ENCODE measurements at places on chromosomes 2 and 18.
A peak's percentile ranks its signal among the peaks of the same experiment; 100 is the strongest.

- no peak for DNase-seq
Measured at GRCh38 chr2:55114082-55114481, 63.8 kb upstream of the RTN4 start.

DNA sequence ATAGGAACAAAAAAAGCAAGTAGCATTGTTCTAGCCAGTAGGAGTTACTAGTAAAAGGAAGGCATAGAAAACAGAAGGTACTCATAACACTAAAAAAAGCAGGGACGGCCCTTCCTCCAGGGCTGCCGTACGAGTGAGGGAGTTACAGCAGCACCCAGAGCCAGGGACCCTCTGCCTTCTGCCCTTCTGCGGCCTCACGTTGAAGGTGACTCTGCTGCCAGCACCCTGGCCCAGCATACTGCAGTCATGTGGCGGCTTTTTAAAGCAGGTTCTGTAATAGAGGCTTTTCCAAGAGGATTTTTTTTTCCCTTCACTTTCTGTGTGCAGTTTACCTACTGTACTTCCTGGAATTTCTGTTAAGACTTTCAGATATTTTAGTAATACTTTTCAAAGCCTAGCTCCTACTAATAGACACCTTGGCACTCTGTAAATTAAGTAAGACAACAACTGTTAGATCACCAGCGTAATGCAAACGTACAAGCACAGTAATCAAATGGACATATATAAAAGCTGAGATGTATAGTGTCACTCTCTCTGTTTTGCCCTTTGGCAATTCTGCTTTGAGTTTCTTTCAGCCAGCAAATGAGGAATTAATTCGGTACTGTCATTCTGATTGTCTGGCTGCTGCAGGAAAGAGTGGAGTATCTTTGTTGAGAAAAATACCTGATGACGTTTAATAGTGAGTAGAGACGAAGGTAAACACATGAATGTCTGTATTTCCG lies 161.5 kb downstream of the PTGR3 start:
- no peak for DNase-seq

DNA sequence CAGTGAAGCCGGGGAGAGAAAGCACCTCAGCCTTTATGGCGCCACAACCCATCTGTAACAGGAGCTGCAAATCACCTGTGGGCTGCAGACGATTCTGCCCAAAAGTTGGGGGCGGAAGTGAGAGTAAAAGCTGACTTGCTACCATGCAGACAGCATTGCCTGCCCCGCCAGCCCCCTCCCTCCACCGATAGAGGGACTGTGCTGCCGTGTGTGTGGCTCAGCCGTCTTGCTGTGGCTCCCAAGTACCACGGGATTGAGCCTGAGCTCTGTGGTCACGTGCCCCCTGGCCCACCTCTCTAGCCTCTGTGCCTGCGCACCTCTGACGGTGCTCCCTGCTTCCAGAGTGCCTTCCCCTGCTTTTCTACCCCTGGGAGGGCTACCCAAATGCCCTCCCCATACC lies 79.6 kb downstream of the GLI2 start:
- DNase-seq: no peak

- DNase-seq: no peak
Measured at GRCh38 chr18:47522359-47522758, 270.9 kb upstream of the SKOR2 start.

DNA sequence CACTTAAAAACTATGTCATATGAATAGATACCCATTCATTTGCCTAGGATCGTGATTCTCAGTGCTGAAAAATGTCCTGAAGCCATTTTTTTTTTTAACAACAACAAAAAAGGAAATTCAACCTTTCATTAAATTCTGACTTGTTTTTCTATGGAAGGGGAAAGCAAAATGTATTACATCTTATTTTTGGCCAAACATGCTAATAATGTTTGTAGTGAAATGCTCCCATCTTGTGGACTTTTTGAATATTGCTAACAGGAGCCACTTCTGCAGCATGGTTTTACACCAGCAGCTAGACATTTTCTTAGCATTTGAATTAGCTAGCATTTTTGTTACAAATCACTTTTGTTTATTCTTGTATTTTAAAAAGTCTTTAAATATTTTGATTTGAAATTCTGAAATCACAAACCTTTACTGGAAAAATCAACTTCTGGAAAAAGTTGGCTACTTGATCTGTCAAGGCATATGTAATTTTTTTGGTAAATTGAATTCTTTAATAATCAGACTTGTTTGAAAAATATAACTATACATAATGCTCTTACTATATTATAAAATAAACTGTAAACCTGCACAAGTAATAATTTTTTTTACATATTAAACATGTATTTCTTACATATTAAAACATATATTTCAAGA lies 75.8 kb downstream of the KIDINS220 start:
- DNase-seq: peak; percentile 30

GRCh38 chr2:241943961-241944575 lies 74.5 kb downstream of the RTP5 start:
- no peak for DNase-seq

DNA sequence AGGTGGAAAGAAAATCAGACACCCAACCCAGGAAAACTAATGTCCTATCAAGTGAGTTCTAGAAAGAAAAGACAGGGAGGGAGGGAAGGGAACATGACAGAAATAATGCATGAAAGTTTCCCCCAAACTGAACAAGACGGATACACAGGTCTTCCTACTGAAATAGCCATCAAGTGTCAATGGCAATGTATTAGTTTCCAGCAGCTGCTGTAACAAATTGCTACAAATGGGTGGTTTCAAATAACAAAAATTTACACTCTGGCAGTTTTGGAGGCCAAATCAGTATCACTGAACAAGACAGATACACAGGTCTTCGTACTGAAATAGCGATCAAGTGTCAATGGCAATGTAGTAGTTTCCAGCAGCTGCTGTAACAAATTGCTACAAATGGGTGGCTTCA lies 70.6 kb downstream of the LDAH start:
- no peak for DNase-seq

GRCh38 chr2:241797441-241798080 lies 11.4 kb upstream of the NEU4 start:
- DNase-seq: no peak

GRCh38 chr2:97738179-97739019 lies 25.0 kb downstream of the ZAP70 start:
- DNase-seq: no peak

DNA sequence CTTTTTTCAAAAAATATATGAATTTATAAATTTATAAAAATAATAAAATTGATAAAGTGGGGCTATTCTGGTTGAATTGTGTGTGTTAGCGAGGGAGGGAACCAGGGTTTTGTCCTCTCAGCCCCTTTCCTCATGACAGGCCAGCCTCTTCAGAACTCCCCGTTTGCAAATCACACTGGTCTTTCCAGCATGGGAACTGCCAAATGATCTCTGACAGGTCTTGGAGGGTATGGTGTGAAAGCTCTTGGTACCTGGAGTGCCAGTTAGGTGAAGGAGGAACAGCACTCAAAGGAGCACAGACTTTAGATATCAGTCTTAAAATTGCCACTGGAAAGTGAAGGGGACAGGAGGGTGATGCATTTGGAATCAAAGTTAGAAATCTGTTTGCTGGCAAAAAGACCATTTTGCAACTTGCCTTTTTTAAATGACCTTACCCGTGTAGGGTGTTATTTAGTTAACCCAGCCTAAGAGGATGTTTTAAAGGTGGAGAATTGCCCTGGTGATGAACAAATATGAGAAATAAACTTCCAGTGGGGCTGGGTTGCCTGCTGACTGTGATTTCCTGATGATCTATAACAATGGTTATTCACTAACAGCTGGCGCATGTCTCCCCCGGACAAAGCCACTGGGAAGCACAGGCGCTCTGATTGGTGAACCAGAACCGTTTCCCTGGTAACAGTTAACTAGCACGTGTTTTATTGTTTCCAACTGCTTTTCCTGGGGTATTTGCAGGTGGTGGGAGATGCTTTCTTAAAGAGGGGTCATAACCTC lies 85.3 kb upstream of the EFEMP1 start:
- DNase-seq: peak; percentile 91

GRCh38 chr18:8928847-8929780 lies 173.4 kb upstream of the NDUFV2 start:
- no peak for DNase-seq

GRCh38 chr2:236717729-236718128 lies 148.1 kb downstream of the ACKR3 start:
- DNase-seq: no peak

- no peak for DNase-seq
Measured at GRCh38 chr2:234395891-234396420, 100.9 kb downstream of the ARL4C start.

DNA sequence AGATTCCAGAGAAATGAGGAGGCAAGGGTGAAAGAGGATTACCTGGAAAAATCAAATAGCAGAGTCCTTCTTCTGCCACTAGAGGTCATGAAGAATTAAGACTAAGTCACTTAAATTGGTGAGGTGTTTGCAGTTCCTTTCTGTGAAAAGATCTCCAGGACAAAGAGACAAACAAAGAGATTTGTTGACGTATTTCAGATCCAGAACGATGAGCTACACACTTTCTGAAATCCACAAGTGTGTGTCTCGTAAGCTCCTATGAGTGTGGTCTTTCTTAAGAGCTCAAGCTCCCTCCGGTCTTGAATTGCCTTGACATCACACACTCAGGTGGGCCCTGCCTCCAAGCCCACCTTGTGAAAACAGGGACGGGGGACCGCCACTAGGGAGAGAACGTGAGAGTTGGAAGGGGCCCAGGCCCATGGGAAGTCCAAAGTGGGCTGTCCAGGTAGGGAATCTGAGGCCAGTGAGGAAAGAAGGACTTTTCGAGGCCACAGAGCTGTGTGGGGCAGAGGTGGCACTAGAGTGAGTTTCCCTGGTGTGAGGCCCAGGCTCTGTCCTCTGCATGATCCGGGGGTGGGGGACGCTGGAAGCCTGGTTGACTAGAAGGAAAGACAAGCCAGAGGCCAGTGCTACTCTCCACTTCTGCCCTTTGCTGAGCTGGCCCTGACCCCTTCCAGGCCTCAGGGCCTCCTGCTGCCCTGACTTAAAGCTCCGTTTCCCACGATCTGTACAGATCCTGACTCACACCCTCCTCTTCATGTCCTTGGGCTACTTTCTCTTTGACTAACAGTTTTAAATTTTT lies 168.1 kb upstream of the NCK2 start:
- DNase-seq: peak; percentile 72

DNA sequence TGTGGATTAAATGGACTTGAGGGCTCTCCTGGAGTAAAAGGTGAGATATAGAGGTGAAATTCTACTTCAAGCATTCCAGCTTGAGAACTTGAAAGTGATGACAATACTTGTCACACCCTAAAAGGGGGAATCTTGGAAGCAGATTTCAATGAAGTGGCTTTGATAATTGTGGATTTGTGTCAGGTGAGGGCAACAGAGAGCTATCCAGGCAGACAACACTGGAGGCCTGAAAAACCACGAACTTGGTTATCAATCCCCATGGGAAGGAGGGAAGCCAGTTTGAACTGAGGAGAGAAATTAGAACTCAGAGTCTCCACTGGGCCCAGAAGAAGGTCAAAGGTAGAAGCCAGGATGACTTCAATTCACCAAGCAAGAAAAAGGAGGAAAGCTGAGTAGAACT lies 263.9 kb downstream of the FIGN start:
- peak; percentile 29 for DNase-seq

GRCh38 chr18:75073654-75074053 lies 135.3 kb downstream of the PTGR3 start:
- no peak for DNase-seq
